ENCODE measurements at places on chromosomes 12 and 14.

- DNase-seq = no peak
- H3K27ac ChIP-seq = no peak overlapping the region
- no peak overlapping the region for H3K4me3 ChIP-seq
- no peaks in the 10 kb centered on the region for H3K4me1 ChIP-seq
These were observed 5.7 kb downstream of the KLRK1 start for GRCh38 chr12:10384191-10384590.

DNA sequence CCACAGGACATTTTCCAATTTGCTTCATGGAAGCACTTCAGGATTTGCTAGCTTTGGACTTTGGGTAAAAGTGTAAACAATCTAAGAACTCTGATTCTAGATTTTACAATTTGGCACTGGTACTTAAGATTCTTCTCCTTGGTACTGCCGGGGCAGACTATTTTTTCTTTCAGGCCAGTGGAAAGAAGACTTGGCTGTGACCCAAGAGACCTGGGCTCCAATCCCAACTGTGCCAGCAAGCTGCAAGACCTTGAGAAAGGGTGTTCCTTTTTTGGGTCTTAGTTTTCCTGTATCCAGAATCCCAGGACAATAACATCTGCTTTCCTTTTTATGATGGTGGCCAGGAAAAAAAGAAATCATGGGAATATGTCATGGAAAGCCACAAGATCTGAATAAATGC lies 148.1 kb upstream of the CRY1 start:
- no peak overlapping the region for H3K27ac ChIP-seq

- peak; percentile 96 for DNase-seq
- peak overlapping the region; percentile 39 for H3K4me3 ChIP-seq
- H3K27ac ChIP-seq = peak overlapping the region; percentile 100
- no peaks in the 10 kb centered on the region for H3K36me3 ChIP-seq
- no peaks in the 10 kb centered on the region for H3K27me3 ChIP-seq
These were observed 21.3 kb upstream of the CD27 start for GRCh38 chr12:6423267-6424007.

- no peak for DNase-seq
- no peaks in the 10 kb centered on the region for H3K36me3 ChIP-seq
- peaks cover 6% of the 10 kb centered on the region for H3K4me1 ChIP-seq
These were observed 71.8 kb upstream of the PTPRB start for GRCh38 chr12:70709022-70709421.

DNA sequence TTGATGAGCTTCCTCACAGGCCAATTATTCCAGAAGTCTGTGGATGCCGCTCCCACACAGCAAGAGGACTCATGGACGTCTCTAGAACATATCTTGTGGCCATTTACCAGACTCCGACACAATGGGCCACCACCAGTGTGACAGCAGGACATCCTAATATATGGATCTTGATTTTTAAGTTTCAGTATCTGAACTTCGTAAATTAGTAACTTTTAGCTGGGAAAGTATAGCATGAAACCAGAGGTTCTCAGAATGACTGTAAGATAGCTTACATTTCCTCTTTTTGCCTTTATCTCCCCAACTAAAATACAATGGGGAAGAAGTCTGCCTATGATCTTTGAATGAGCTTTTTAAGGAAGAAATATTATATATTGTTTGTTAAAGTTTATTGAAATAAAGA lies 87.0 kb downstream of the DNAI7 start:
- no peaks in the 10 kb centered on the region for H3K4me1 ChIP-seq
- H3K36me3 ChIP-seq = peaks cover 52% of the 10 kb centered on the region
- H3K27ac ChIP-seq = no peak overlapping the region
- no peak for DNase-seq
- no peak overlapping the region for H3K4me3 ChIP-seq

GRCh38 chr14:81066672-81067071 lies 111.3 kb downstream of the TSHR start:
- no peak overlapping the region for H3K4me3 ChIP-seq
- H3K4me1 ChIP-seq = peaks cover 14% of the 10 kb centered on the region
- no peak for DNase-seq
- no peak overlapping the region for H3K27ac ChIP-seq
- no peaks in the 10 kb centered on the region for H3K27me3 ChIP-seq
- 0 out of 2 replicates have a peak, but pooled peaks cover 3% of the 10 kb centered on the region for H3K36me3 ChIP-seq

DNA sequence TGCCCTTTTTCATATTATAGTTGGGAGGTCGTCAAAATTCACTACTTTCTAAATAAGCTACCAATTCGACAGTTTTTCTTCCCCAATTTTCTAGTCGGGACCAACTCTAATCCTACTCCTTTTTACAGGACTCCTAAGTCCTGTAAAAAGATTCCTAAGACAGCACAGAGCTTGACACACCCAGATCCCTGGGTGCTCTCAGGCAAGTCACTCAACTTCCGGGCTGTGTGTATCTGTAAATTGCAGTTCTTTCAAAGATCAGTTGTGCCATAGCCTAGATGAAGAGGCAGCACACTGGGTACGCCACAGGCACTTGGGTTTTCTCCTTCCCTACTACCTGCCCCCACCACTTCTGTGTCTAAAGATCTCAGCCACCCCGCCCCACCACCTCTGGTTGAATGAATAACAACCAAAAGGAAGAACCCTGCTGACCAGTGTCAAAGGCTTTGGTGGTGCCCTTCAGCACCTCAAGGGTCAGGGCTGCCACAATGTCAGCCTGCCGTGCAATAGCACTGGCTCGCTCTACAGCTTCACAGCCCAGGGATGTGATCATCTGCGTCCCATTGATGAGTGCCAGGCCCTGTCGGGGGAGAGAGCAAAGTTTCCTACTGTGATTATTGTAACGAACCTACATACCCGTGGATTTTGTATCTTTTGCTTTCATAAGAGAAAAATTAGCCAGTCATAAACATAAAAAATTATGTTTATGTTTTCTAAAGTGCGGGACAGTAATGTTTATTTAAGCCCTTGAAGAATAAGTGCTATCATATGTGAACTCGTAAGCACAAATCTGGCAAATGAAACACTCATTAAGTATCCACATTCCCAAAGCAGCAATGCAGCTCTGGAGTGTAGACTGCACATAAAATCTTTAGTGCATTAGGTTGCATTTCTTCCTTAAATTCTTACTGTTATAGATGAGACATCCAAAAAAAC lies 9.2 kb downstream of the HAL start:
- H3K4me1 ChIP-seq = no peaks in the 10 kb centered on the region
- no peaks in the 10 kb centered on the region for H3K27me3 ChIP-seq
- no peak for DNase-seq
- no peaks in the 10 kb centered on the region for H3K36me3 ChIP-seq
- no peak overlapping the region for H3K27ac ChIP-seq
- H3K4me3 ChIP-seq = no peak overlapping the region

DNA sequence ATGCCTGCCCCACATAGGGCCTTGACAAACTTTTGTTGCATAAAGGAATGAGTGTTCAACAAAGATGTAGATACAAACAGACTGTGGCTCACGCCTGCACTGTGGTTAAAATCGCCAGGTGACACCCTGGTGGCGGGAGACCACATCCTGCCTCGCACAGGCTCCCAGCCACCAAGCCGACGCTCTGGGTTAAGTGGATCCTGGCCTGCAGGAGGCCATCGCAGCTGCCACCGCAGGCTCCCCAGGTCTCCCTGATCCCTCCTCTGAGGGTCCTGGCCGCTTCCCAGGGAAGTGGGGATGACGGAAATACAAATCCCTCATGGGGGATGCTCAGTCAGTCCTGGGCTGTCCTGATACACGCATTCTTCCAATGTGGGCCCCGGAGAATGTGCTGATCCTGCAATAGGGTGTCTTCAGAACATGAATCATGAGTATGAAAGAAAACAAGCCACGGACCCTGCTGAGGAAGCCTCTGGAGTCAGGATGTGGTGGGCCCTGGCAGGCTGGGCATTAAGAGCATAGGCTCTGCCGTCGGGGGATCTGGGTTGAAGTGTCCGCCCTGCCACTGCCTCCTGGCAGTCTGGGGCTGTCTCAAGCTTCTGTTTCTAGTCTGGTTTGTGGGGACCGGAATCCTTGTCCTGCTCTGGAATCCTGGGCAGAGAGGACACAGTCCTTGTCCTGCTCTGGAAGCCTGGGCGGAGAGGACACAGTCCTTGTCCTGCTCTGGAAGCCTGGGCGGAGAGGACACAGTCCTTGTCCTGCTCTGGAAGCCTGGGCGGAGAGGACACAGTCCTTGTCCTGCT lies 53.5 kb upstream of the BEGAIN start:
- H3K36me3 ChIP-seq = no peaks in the 10 kb centered on the region
- no peak overlapping the region for H3K27ac ChIP-seq
- DNase-seq = no peak
- no peak overlapping the region for H3K4me3 ChIP-seq
- H3K4me1 ChIP-seq = no peaks in the 10 kb centered on the region

DNA sequence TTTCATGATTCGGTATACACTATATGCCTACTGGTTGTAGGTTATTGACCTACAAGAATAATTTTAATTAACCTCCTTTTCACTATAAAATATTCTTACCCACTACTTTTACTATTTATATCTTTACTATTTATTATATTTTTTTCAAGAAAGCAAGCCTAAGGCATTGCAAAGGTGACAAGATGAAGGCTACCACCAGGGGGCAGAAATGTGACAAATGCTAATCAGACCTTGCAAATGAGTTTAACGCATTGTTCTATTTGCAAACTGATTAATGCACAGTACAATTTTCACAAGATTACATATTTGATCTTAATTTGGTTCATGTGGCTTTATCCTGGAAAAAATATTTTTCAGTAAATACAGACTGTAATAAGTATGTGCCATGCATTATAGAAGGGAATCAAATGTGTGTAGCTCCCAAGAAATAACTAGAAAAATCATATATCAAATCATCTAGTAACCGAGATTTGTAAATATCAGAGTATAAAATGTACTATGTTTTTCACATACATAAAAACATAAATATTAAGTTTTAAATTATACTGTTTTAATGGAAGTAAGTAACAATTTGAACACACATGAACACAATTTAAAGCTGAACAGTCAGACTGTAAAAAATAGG lies 107.0 kb downstream of the ADAMTS20 start:
- no peak overlapping the region for H3K27ac ChIP-seq
- no peaks in the 10 kb centered on the region for H3K36me3 ChIP-seq
- DNase-seq = peak; percentile 87
- H3K4me3 ChIP-seq = no peak overlapping the region
- H3K4me1 ChIP-seq = no peaks in the 10 kb centered on the region
- no peaks in the 10 kb centered on the region for H3K27me3 ChIP-seq

DNA sequence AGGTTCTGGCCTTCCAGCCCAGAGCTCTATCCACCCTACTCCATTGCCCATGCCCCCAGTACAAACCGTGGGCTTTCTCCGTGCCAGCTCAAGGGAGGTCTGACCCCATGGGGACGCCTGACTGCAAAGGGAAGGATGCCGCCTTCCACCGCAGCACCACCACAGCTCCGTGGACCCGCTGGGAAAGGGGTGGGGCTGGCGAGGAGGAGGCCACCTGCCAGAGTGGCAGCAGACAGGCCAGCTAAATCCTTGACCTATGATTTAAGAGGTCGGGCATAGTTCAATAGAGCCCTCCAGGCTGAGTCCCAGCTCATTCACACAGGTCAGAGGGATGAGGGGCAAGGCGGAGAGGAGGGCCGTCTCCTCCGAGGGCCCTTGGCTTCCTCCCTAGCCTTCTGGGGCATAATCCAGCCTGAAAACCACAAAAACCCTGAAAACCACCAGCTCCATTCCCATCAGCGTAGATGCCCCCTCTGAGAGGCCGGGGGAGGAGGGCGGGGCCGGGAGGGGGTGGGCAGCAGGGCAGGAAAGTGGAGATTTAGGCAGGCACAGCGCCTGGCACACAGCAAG lies 14.9 kb upstream of the FIGNL2 start:
- no peak overlapping the region for H3K4me3 ChIP-seq
- DNase-seq = no peak
- no peaks in the 10 kb centered on the region for H3K36me3 ChIP-seq
- H3K4me1 ChIP-seq = no peaks in the 10 kb centered on the region

DNA sequence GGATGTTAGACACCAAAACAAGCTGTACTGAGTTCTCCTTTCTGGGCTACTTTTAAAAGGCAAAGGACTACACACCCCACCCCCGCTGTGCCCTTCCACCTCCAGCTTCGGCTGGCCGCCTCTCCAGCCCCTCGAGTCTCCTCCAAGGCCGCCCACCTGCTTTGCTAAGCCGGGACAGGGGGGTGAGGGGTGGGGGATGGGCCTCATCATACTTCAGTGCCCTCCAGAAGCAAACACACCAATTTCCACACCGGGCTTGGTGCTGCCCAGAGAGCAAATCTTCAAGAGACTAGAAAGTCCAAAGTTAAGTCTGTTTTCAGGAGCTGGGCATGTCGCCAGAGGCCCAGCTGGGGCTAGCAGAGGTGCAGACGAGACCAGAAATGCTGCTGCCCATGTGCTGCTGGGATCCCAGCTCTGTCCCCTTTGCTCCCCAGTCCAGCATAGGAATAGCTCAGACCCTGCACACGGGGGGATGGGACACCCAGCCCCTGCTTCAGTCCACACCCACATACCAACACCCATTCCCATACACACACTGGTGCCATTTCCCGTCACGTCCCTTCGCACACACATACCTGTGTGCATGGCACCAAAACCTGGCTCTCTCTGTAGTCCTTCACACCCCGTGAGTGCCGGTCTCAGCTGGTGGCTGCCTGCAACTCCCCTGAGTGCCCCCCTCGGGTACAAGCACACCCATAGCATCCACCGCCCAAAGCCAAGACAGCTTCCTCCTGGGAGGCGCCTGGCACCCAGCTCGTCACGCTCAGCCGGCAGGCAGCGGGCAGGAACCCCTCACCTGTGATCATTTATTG lies 1.0 kb downstream of the SLC6A12 start:
- H3K27ac ChIP-seq = no peak overlapping the region
- H3K27me3 ChIP-seq = no peaks in the 10 kb centered on the region
- H3K4me3 ChIP-seq = no peak overlapping the region
- no peak for DNase-seq
- H3K36me3 ChIP-seq = no peaks in the 10 kb centered on the region

- no peaks in the 10 kb centered on the region for H3K27me3 ChIP-seq
- H3K4me3 ChIP-seq = no peak within 1 kb of the TSS
- no peaks in the 10 kb centered on the region for H3K36me3 ChIP-seq
- DNase-seq = no peak
- no peak within 1 kb of the TSS for H3K27ac ChIP-seq
These were observed at the start of gene BDKRB2 for GRCh38 chr14:96204151-96205058. TSS of gene BDKRB2 (plus strand) at chr14:96204839. CDS start at chr14:96237108, 32,269 bp downstream.

DNA sequence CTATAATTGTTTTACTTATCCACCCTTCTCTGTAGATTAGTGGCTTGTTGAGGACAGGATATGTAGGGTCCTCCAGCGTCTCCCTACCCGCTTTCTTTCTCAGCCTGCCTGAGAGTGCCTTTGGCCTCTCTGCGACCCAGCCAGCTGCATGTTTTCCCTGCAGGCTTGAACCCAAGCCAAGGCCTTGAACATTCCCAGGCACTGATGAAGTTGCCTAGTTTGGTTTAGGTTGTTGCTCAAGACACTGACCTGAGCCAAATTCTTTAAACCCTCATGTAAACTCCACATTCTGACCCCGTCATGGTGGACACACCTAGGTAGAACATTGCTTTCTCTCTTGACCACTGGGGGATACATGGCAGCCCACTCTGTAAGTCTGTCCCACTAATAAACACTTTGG lies 33.4 kb upstream of the TXNRD1 start:
- no peak for DNase-seq
- H3K4me3 ChIP-seq = no peak overlapping the region
- no peaks in the 10 kb centered on the region for H3K36me3 ChIP-seq
